ENCODE measurements at places on chromosomes 5 and 9. TPM values are rescaled to one million over a fixed set of nuclear protein-coding genes. Genes with fewer than 3 reads are reported as not detected.

C5orf58 gene
- total RNA-seq: not detected

SPATA31C1 gene
- total RNA-seq: not detected

AGGF1 gene
- total RNA-seq: 35.4 TPM

IFNB1 gene
- total RNA-seq: not detected

SHLD3 gene
- 5.4 TPM for total RNA-seq

GABRB2 gene
- total RNA-seq: not detected

Data from renal cortical epithelial cell (primary cell).